ENCODE measurements at places on chromosomes 6 and 20.

- no peak for DNase-seq
Observed at GRCh38 chr6:152637296-152638047, at the start of gene SYNE1. Gene SYNE1, minus strand, starts transcription at chr6:152637362. Its CDS starts 9,031 bp downstream, at chr6:152628331.

DNA sequence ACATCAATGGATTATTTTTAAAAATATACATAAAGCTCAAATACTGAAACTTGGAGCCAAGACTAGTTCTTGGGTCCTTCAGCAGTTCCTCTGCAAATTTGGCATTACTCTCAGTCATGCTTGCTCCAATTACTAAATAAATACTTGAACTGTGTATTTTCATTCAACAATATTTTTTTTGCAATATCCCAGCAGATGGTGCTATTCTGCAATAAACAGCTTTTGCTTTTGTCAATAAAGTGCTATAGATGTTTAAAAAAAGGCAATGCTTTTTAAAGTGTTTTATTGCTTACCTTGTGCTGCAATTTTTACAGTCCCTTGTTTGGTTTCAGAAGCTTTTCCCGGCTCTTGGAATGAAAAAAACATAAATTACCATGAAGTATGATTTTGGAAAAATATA lies 243.4 kb downstream of the TRDN start:
- no peak for DNase-seq

DNA sequence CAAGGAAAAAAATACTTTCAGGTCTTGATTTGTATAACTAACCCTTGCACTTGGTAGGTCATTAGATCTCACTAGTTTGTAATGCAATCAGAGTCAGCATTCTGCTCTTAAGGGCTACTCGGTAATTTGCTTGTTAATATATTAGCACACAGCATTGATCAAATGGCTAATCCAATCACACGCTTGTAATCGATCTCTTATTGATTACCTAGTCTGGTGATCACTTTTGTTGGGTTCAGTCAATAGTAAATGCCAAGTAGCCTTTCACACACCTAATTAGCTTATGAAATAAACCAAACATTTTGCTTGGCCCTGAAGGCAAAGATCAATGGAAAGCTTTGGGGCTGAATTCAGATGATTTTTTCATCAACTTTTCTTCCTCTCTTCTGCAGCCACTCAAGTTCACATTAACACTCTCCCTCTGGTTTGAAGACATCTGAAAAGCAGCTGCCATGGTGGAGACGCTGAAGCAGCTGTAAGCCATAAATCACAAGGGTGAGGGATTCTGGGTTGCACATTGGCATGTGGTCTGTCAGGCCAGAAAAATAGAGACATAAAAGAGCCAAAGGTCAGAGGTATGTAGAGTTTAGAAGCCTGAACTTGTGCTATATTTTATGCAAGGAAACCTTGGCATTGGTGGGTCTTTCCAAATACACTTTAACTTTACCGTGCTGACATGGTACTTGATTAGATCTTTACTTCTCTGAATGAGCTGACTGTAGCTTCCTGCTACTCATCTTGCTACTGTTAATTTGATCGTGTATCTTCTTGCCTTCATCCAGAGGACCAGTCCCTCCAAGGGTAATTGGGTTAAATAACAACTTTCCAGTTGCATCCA lies 234.4 kb downstream of the SIM1 start:
- DNase-seq: no peak

DNA sequence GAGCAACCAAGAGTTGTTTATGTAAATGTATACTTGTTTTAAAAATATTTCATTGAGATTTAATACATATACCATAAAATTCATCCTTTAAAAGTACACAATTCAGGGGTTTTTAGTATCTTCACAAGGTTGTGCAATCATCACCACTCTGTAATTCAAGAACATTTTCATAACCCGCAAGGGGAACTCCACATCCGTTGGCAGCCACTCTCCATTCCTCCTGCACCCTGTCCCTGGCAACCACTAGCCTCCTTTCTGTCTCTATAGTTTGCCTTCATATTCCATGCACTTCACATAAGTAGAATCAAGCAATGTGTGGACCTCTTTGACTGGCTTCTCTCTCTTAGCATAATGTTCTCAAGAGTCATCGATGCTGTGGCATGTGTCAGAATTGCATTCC lies 104.2 kb upstream of the PDE10A start:
- DNase-seq: no peak

- DNase-seq: no peak
Observed at GRCh38 chr20:53879048-53879684, 191.2 kb downstream of the BCAS1 start.

- no peak for DNase-seq
Observed at GRCh38 chr20:5548107-5548506, 202.1 kb upstream of the SHLD1 start.

GRCh38 chr6:167828325-167828956 lies 1.7 kb downstream of the AFDN start:
- DNase-seq: no peak

GRCh38 chr6:15399641-15400470 lies 154.0 kb downstream of the JARID2 start:
- no peak for DNase-seq

DNA sequence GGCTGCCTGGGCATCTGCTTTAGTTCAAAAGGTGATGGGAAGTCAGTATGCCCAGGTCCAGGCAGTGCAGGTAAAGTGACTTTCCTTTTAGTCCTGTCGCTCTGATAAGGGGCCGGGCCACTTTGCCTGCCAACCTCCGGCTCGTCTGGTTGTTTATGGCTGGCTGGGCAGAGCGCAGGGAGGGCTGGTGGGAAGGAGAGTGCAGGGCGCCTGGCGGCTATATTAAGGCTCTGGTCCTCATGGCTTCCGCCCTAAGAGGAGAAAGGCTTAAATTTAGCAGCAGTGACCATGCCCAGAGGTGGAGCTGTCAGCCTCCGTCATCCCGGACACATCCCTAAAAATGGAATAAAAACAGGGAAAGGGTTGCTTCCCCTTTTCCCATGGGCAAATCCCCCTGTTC lies 14.6 kb downstream of the GATA5 start:
- DNase-seq: no peak

DNA sequence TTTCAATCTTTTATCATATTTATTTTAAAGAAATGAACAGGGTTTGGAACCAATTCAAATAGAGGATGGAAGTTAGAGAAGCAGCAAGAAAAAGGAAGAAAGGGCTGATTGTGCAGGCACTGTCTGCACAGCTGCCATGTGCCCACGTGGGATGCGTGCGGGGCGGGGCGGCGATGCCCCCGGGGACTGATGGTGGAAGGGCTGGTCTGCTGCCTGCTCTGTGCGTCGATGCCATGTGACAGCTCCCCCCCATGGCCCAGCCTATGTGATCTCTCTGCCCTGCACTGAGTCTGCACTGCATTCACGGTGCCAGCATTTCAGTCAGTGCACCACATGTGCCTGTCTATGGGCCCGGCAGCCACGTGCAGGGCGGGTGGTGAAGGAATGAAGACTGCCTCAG lies 96.4 kb downstream of the IRF4 start:
- DNase-seq: no peak

- no peak for DNase-seq
Observed at GRCh38 chr6:15950962-15951569, 177.8 kb upstream of the MYLIP start.

DNA sequence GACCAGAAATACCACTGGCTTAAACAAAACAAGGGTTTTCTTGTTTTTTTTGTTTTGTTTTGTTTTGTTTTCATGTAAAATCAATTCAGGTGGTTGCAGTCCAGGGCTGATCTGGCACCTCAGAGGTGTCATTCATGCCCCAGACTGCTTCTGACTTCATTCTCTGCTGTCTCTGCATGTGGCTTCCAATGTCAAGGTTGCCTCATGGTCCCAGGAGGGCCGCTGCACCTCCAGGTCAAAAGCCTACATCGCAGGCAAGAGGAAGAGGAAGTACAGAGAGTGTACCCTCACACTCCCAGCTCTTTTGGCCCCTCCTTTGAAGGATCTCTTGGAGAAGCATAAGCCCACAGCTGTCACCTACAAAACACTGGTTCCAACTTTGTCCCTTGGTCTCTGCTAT lies 1.4 kb upstream of the BTN3A1 start:
- DNase-seq: no peak

- no peak for DNase-seq
Observed at GRCh38 chr6:81984599-81984998, 232.1 kb upstream of the TENT5A start.

- no peak for DNase-seq
Observed at GRCh38 chr20:49685809-49686208, 27.9 kb downstream of the B4GALT5 start.

- DNase-seq: peak; percentile 33
Observed at GRCh38 chr6:44257025-44257752, at the start of gene SLC35B2. Gene SLC35B2, minus strand, starts transcription at chr6:44257528. Its CDS starts 118 bp downstream, at chr6:44257410.

DNA sequence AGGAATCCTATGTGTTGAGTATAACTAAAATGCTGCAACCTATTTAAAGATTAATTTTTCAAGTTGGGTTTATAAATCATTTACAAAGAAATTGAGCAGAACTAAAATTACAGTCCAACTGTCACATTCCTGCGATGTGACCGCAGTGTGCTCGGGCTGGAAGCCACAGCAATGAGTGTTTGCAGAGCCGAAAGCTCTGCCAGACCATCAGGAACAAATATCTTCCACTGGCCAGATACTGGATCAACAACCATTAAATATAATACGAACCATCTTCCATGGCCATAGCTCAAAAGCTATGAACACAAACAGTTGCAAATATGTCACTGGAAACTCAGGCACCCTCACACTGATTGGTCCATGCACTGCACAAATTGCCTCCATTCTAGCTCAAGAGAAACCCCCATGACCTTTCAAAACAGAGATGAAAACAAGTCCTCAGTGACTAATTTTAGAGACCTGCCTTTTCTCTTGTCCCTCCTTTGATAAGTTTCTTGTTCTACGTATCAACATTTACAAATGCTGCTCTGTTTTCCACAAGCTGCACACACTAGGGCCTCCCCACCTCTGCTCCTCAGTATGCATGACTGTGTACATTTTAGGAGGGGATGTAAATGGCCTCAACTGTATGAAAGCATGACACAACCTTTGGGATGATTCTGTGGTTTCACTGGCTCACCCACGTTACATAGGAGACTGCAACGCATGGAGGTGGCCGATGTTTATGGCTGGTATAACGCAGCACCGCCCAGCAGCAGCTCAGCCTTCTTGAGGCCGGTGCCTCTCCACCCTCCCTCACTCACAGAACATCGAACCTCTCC lies 171.7 kb downstream of the WDR27 start:
- no peak for DNase-seq

- DNase-seq: no peak
Observed at GRCh38 chr6:113169484-113169883, 687.7 kb upstream of the MARCKS start.

DNA sequence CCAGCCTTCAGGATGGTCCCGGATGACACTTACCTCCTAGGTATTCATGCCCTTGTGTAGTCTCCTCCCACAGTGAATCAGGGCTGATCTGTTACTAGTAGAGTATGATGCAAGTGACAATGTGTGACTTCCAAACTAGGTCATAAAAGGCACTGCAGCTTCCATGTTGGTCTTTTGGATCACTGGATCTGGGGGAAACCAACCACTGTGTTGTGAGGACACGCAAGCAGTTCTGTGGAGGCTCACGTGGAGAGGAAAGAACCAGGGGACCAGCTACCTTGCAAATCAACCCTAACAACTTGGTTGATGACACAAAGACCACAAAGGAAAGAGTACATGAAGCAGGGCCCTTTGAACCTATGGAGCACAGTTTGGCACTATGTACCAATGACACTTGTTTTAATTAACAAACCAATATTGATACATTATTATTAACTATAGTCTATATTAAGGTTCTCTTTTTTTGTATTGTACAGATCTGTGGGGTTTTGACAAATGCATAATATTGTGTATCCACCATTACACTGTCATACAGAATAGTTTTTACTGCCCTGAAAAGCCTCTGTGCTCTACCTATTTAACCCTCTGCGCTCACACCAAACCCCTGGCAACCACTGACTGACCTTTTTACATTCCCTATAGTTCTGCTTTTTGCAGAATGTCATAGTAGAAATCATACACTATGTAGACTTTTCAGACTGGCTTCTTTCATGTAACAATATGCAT lies 16.3 kb upstream of the SDCBP2 start:
- DNase-seq: no peak

GRCh38 chr6:56043076-56043475 lies 167.7 kb upstream of the BMP5 start:
- DNase-seq: no peak

DNA sequence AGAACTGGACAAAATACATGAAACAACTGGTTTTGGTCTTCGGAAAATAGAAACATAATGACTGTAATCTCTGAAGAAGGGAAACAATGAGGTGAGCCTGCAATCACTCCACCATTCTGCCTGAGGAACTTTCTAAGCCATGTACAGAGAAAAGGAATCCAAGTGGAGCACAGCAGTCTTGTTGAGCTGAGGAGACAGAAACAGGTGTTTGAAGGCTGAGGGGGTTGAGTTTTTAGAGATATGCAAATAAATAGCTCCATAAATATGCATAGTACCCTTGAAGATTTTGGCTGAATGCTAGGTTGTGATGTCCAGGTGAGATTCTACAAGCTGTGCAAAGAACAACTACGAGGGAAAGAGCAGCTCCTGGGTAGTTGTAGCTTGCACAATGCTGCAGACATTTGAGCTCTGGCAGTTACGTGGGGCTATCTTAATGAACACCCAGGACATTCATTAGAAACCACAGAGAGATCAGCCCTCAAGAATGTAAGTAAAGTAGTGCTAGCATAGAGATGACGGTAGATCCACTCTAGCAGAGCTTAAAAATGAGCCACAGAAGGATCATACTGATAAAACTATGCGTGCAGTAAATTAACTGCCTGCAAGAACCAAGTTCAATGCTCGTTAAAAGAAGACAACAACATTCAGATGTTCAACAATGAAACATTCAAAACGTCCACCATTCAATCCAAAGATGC lies 24.3 kb downstream of the TUBB2B start:
- no peak for DNase-seq

GRCh38 chr6:134584847-134585516 lies 267.1 kb upstream of the SGK1 start:
- no peak for DNase-seq

DNA sequence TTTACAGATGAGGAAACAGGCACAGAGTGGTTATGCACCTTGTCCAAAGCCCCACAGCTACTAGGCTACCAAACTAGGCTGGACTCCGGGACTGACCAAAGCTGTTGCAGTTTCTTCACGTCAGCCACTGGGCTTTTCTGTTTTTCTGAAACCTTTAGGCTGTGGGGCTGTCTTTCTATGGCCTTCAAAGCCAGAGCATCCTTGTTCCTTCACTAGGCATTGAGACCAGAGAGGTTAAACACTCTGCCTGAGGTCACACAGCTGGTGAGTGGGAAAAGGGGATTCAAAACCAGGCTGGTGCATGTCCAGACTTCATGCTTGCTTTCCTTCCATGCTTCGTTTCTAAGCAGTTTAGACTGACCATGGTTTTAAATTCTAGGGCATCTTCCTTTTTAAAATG lies 97.5 kb upstream of the KCNG1 start:
- no peak for DNase-seq

GRCh38 chr6:16157909-16158308 lies 29.0 kb downstream of the MYLIP start:
- no peak for DNase-seq
